Activated effector memory CD4-positive, alpha-beta T cell treated with Interleukin-2 at 50 U/mL for 16 hours (primary cell): ENCODE measurements at places on chromosomes 2 and 18.

GRCh38 chr2:64876137-64876647 is 113.0 kb upstream of the SLC1A4 start:
- no peak for DNase-seq

DNA sequence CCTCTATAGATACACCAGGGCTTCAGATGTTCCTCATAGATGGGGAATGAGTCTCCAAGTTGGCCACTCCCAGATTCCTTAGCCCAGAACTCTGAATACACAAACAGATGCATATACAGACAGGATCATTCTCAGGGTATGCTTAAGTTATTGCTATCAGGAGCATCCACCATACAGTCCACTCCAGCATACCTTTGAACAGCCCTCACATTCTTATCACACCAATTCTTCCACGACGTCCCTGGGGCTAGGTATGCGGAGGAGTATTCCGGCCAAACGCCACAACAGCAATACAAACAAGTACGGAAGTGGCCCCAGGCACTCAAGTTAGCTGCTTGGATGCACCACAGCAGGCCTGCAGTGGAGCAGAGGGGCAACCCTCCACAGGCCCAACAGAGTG is 312.5 kb upstream of the CHAC2 start:
- DNase-seq, result no peak

DNA sequence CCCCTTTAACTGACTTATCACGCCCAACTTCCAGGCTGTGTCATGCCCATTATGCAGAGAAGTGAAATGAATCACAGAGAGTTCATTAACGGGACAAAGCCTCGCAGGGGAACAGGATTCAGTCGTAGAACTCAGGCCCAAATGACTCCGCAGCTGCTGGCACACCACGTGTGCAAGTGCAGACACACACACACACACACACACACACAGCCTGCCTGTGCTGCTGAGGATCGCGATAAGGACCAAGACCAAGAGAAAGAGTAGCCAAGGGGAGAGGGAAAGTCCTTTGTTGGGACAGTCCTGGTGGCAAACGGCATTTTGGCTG is 90.0 kb upstream of the TAF1B start:
- DNase-seq, result peak; percentile 47

GRCh38 chr2:120434492-120435308 is 88.8 kb downstream of the INHBB start:
- DNase-seq, result no peak

GRCh38 chr2:104378853-104379374 is 475.0 kb upstream of the POU3F3 start:
- no peak for DNase-seq

DNA sequence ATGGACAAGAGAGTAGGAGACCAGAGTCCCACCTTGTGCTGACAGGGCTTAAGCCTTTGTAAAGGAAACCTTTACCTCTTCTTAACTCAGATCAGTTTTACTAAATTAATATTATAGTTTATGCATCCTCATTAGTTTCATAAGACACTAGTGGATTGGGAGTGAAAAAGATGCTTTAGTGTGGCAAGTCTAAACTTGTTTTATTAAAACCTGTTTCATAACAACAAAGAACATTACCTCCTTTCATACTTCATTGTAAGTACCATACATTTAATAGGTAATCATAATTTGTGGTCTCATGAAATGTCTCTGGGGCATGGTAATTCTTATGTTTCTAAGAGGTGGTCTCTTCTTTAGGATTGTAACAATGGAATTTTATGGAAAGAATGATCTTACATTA is 63.4 kb downstream of the PIKFYVE start:
- no peak for DNase-seq

DNA sequence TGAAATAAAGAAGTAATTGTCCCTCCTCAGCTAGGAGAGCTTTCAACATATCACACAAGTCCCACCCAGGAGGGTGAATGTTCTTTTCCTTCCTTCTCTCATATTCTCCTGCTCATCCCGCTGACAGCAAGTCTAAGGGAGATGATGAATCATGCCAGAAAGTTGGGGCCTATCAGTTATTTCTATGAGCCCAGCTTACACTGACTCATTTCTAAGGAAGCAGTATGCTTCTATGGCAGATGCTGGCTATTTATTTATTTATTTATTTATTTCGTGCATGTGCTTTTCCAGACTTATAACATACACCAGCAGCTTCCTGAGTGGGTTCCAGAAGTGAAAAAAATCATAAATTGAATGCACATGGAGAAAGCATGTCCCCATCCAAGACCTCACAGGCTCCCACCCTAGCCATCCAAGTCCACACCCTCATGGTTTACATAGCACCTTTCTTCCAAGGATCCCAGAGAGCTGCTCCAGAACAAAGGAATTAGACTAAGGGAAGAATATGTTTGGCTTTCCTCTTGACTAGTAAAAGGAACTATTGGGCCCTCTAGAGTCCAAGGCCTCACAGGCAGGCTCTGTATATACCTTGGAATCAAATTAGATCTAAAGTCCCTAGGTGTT is 1074.2 kb upstream of the ZEB2 start:
- no peak for DNase-seq
